ENCODE measurements at places on chromosomes 11 and 22. TPM values are rescaled to one million over a fixed set of nuclear protein-coding genes. Genes with fewer than 3 reads are reported as not detected.

The FZD4 gene
- 5.5 TPM for total RNA-seq

The PATE4 gene
- total RNA-seq, result not detected

The CHKB gene
- total RNA-seq, result 29.0 TPM

The DENND5A gene
- total RNA-seq, result 169 TPM

The ZNF280B gene
- total RNA-seq, result 4.8 TPM

The F2 gene
- total RNA-seq, result 0.18 TPM

The UBQLN3 gene
- 0.45 TPM for total RNA-seq

The CRYBB2 gene
- not detected for total RNA-seq

The SNX19 gene
- 49.6 TPM for total RNA-seq

The LMO1 gene
- total RNA-seq, result 4.8 TPM

The HBG1 gene
- 510 TPM for total RNA-seq

The SNU13 gene
- total RNA-seq, result 55.3 TPM

The TSSK2 gene
- not detected for total RNA-seq

The WNT11 gene
- total RNA-seq, result 11.0 TPM

The SLC6A5 gene
- total RNA-seq, result 10.9 TPM

The PHF21B gene
- 21.9 TPM for total RNA-seq

The BIK gene
- 0.91 TPM for total RNA-seq

The OR8A1 gene
- total RNA-seq, result not detected

The PAX6 gene
- 165 TPM for total RNA-seq

The RELT gene
- total RNA-seq, result 4.4 TPM

The UBTFL1 gene
- total RNA-seq, result not detected

The ACTN3 gene
- not detected for total RNA-seq

The C11orf87 gene
- total RNA-seq, result 34.8 TPM

The CPT1B gene
- total RNA-seq, result 9.2 TPM

The SMIM38 gene
- 1.4 TPM for total RNA-seq
